Regular cardiac myocyte (primary cell): ENCODE measurements at places on chromosomes 1 and 21. TPM values are rescaled to one million over a fixed set of nuclear protein-coding genes. Genes with fewer than 3 reads are reported as not detected.

DNASE2B gene
- total RNA-seq, result not detected in 2 replicates

CFHR4 gene
- total RNA-seq, result not detected in 2 replicates

PLEKHN1 gene
- 0.28 and 0.58 TPM in 2 replicates for total RNA-seq

MRAP gene
- total RNA-seq, result not detected in 2 replicates

UTS2 gene
- total RNA-seq, result 0.56 TPM in 1 of 2 replicates, not detected in the other

PCAT6 gene
- 0.56 TPM in 1 of 2 replicates, not detected in the other for total RNA-seq

CFHR2 gene
- not detected in 2 replicates for total RNA-seq

TCHHL1 gene
- not detected in 2 replicates for total RNA-seq

CHRM3 gene
- total RNA-seq, result under 0.01 TPM in 2 replicates

MYBPH gene
- not detected in 2 replicates for total RNA-seq

CROCC gene
- 17.2 and 17.4 TPM in 2 replicates for total RNA-seq

LRRC8B gene
- 2.5 and 3.9 TPM in 2 replicates for total RNA-seq

FNDC10 gene
- 1.3 and 1.7 TPM in 2 replicates for total RNA-seq

PHGDH gene
- 43.4 and 104 TPM in 2 replicates for total RNA-seq
